ENCODE measurements at places on chromosomes 12 and 14.

GRCh38 chr14:74065746-74066575 lies 18.3 kb downstream of the ALDH6A1 start:
- no peak for DNase-seq

- DNase-seq: no peak
These were observed 576.0 kb downstream of the NRXN3 start for GRCh38 chr14:78746086-78746595.

DNA sequence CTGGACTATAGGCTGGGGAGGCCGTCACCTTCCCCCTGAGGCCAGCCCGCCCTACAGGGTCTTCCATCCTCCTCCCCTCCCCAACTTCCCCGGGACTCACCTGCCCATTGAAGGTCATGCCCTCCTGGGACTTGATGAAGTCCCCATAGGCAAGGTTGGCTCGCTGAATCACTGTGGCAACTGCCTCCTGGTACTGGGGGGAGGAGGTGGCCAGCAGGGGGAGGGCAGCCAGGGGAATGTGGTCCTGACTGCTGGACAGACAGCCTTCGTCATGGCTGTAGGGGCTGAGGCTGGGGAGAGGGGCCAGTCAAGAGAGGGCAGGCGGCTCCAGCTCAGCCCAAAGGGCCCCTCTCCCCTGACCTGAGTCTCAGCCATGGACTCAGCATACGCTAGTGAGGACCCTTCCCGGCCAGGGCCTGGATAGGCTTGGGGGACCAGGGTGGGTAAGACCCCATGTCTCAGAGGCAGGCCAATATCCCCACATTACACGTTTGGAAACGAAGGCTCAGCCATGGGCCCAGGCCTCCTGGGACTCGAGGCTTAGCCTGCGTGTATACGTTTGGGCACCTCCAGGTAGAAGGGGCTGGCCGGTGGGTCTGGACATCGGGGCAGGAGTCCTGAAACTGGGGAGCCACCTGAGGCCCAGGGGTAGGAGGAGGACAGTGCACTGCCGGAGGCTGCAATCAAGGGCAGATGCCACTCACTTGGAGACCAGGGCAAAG lies 16.3 kb downstream of the ARL6IP4 start:
- DNase-seq: no peak

DNA sequence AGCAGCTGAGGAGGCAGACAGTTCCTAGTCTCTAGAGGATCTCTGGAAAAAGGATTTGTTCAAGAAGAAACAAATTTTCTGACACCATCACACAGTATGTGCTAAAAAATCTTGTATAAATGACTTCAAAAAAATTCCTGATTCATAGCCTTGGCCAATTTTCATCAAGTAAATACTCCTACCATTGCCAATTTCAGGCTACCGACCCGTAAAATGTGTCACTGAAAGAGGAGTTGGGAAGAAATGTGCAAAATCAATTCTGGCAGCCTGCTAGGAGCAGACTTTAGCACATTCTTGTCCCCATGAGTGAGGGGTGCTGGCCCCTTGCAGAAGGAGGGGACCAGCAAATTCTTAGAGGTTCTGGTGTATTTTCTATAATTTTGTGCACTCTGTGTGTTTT lies 109.4 kb downstream of the TMEM30B start:
- no peak for DNase-seq

DNA sequence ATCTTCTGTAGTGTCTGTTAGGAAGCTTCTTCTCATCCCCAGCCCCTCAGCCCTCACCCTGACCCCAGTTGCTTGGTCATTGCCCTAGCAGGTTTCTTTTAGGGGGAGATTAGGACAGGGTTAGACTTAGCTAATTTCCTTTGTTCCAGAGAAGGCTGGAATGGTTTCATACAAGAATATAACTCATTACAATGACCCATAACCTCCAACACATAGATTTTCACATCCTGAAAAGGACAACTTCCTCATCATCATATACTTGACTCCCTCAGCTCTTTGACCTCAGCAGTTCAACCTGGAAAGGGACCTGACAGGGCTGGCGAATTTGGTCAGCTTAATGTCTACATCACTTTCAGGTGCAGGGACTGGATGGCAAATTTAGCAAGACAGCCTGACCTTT lies 8.0 kb upstream of the BHLHE41 start:
- no peak for DNase-seq

DNA sequence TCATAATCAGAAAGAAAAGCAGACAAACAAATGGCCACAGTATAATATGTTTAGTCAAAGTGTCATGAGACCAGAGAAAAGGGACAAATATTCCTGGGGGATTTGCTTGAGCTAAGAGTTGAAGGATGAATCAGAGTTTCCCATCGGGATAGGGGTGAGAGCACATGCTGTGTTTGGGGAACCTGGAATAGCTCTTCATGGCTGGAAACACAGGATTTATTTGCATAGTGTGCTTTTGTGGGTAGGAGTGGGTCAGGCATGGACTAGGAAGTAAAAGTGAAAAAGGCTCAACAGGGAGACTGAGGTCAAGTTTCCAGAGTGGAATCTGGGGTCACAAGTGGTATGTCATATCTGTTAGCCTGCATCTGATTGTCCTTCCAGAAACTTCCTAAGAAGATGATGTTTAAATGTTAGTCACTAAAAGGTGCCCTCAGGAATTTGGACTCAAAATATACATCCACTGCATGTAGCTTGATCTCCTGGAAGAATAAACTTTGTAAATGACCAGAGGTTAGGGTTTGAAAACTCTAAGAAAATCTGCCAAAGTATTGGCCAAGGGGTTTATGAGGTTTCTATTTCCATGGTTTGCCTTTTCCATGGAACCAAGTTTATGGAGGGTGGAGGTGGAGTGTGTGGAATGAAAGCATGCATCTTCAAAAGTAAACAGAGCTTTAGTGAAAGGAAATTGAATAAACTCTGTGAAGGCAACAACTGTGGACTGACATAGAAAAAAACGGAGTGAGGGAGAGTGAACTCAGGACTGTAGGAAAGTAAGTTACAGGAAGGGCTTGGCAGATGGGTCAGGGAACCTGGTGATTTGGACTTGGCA lies 344.6 kb downstream of the C12orf75 start:
- DNase-seq: no peak

- DNase-seq: no peak
These were observed 47.2 kb downstream of the MYF5 start for GRCh38 chr12:80763874-80764273.

DNA sequence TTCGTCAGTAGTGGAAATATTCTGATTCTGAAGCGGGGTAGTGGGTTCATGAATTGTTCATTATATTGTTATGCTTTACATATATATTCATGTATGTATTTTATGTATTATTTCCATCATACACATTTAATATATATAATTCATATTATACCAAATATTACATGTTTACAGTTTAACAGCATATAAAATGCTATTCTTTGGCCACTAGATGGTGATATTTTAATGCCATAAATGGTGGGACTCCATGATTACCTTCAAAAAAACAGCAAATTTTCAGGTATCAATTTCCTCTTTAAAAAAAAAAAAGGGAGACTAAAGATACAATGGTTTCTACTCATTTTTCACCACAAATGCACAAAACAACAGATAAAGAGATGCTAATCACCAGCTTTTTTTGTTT lies 41.0 kb downstream of the BDKRB1 start:
- DNase-seq: no peak

- DNase-seq: no peak
These were observed 23.2 kb downstream of the NRDE2 start for GRCh38 chr14:90308561-90308960.

DNA sequence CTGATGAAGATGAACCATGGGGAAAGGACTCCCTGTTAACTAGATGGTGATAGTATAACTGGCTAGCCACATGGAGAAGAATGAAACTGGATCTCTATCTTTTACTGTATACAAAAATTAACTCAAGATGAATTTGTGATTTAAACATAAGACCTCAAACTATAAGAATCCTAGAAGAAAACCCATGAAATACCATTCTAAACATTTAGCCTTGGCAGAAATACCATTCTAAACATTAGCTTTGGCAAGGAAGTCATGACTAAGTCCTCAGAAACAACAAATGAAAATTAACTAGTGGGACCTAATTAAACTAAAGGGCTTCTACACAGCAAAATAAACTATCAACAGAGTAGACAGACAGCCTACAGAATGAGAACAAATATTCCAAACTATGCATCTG lies 28.4 kb upstream of the NOVA1 start:
- DNase-seq: no peak

DNA sequence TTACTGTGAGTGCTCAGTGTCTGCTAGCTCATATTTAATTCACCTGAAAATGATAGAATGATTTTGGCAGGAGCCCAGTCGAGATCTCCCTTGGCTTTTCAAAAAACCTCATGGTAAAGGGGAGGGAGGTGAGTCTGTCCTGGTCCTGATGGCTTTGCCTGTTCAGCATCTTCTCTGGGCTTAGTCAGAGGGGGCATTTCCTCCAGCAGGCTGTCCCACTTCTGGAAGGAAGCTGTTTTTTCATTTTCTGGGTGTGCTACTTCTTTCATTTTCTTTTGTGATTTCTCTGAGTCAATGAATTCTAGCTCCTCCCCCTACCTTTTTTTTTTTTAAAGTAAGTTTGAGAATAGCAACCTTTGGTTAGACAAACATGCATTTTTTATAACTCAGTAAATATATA lies 58.8 kb downstream of the TMX1 start:
- no peak for DNase-seq

GRCh38 chr12:90013409-90013808 lies 304.8 kb upstream of the ATP2B1 start:
- DNase-seq: no peak

DNA sequence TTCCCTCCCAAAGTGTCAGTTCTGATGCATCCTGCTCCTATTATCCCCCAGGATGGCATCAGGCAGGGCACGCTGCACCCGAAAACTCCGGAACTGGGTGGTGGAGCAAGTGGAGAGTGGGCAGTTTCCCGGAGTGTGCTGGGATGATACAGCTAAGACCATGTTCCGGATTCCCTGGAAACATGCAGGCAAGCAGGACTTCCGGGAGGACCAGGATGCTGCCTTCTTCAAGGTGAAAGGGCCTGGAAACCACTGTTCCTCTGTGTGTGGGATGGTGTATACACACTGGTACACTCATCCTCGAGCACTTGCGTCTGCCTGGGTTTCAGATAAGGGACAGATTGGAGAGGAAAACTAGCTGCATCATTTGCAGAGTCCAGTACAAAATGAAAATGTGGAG lies 1.0 kb downstream of the IRF9 start:
- DNase-seq: no peak

GRCh38 chr14:26855077-26855753 lies 257.4 kb upstream of the NOVA1 start:
- DNase-seq: no peak

- peak; percentile 10 for DNase-seq
These were observed 87.5 kb downstream of the SETD3 start for GRCh38 chr14:99393059-99393655.

- DNase-seq: no peak
These were observed 994 bp downstream of the SRP54 start for GRCh38 chr14:34983786-34984185.

DNA sequence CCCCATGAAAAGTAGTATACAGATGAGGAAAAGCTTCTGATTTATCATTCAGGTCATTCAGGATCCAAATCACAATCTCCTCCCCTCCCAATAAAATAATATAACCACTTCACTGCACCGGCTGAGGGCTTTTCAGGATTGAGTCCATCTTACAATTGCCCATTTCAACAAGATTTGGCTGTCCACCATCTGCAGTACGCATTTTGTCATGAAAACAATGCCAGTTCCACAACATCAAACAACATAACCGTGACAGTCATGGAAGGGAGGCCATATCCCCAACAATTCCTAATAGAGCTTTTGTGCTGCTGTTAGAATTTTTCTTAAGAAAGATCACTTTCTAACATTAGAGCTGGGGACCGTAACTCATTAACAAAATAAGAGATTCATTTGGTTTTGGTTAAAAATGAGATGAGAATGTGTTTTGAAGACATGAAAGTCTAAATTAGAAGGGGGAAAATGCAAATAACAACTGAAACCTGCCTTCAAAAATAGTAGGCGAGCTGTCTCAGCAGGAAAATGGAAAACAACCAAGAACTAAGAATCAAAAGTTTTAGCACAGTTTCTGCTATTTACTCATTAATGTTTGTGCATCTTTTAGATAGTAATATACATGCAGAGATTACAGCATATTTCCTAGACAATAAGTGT lies 38.3 kb upstream of the TMTC2 start:
- DNase-seq: no peak

DNA sequence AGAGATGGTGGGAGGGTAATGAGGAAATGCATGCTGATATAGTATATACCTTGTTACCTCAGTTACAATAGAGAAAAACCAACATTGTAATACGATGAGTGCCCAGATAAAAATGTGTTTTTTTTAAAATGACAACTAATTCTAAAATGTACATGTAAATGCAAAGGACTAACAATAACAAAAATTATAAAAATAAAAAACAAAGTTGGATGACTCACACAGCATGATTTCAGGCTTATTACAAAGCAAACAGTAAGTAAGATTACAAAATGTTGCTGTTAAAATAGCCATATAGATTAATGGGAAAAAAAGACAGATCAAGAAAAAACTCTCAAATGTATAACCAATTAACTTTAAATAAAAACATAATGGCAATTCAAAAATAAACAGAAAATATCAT lies 1099.4 kb downstream of the FSCB start:
- no peak for DNase-seq

DNA sequence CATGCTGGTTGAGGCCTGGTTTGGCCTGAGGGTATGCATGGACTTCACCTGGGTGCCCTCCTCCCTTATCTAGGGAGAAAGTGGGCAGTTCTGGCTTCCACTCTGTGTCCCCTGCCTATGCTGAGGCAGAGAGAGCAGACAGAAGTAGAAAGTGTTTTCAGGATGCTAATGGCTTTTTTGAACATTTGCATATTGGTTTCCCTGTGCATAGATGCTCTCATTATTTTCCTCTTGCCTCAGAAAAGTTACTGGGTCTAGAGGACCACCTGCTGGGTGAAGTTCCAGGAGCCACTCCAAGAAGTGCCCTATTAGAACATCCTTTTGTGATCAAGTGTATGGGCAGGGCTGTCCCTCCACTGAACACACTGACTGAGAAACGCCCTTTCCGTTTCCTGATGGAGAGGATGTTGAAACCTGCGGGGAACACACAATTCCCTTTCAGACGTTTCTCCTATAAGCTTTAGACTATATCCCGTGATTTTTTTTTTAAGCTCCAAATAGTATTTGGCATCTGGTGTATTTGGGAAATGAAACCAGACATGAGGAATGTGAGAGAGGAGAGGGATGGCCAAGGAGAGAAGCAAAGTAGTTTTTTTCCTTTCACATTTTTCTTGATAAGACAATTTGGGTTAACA lies 66.6 kb downstream of the DAAM1 start:
- DNase-seq: no peak

DNA sequence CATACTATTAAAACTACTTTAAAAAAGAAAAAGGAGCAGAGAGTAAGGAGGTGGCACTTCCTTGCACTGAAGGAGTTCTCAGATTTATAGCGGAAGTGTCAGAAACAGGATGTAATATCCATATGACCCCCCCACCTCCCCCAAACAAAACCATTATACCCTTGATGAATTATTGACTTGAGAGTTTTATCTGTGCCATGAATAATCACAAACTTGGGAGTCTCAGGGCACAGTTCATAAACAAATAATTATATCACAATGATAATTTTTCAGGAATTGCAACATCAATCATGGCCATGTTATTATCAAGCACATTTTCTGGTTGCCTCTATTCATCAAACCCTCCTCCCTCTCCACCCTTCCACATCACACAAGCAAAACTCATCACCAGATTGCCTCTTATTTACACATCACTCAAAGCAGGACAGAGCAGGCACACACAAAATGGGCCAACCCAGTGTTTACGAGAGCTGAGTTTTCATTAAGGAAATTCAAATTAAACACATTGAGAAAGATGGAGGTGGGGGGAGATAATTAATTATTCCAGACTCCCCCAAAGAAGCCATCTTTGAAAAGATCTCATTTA lies 141.4 kb downstream of the EGLN3 start:
- no peak for DNase-seq

- DNase-seq: no peak
These were observed 174.8 kb upstream of the RTL1 start for GRCh38 chr14:101078170-101078891.

Measured in activated T-cell treated with anti-CD3 and anti-CD28 coated beads for 4 hours (primary cell).